ENCODE measurements at places on chromosomes 7 and 10.

GRCh38 chr10:91251430-91252056 lies 31.1 kb downstream of the PCGF5 start:
- peak; percentile 76 for DNase-seq

DNA sequence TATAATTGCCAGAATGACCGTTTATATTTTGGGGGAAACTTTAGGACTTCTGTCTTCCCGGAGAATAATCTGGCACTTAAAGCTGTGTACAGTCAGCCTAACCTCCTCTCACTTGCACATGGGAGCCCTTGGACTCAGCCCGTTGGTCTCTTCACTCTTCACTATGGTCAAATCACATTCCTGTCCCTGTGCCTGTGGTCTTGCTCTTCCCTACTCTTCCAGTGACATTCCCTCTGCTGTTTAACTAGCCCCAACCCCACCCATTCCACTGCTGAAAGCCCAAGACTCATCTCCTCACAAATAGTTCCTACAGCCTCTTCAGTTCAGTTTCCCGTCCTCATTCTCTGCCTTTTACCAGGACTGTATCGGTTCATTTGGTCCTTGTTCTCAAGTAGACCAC lies 135.0 kb downstream of the DYNC1I1 start:
- DNase-seq = no peak

DNA sequence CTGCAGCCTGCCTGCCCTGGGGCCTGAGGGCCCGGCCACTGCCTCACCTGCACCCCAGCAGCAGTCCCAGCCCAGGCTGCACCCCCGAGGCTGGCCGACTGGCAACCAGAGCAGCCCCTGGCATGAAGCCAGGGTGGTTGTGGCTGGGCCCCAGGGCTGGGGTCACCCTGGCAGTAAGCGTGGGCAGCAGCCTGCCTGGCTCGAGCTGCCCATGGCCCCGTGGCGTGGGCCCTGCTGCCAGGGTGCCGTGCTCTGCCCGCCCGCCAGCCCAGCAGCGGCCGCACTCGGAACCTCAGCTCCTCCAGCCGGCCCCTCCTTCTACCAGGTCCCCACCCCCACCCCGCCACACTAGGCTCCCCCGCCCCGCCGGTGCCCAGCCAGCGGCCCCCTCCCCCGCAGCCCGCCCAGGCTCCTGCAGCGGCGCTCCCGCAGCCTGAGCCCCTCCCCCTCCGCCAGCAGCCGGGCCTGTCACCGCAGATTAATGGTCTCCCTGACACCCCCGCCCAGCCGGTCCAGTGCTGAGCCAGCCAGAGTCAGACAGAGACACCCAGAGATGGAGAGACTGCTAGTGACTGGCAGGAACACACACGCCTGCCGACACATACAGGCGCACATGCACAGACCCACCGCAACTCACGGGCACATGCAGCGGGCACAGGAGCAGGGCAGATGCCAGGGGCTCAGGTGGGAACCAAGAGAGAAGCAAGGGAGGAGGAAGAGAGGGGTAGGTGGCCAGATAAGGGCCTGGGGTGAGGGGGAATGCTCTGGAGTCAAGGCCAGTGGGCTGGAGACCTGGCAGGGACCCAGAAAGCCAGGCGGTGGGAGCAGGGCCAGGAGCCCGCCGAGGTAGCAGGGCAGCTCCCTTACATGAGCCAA lies 22.4 kb downstream of the KCNH2 start:
- peak; percentile 33 for DNase-seq

GRCh38 chr10:45433716-45434469 lies 59.9 kb downstream of the ALOX5 start:
- DNase-seq = no peak

DNA sequence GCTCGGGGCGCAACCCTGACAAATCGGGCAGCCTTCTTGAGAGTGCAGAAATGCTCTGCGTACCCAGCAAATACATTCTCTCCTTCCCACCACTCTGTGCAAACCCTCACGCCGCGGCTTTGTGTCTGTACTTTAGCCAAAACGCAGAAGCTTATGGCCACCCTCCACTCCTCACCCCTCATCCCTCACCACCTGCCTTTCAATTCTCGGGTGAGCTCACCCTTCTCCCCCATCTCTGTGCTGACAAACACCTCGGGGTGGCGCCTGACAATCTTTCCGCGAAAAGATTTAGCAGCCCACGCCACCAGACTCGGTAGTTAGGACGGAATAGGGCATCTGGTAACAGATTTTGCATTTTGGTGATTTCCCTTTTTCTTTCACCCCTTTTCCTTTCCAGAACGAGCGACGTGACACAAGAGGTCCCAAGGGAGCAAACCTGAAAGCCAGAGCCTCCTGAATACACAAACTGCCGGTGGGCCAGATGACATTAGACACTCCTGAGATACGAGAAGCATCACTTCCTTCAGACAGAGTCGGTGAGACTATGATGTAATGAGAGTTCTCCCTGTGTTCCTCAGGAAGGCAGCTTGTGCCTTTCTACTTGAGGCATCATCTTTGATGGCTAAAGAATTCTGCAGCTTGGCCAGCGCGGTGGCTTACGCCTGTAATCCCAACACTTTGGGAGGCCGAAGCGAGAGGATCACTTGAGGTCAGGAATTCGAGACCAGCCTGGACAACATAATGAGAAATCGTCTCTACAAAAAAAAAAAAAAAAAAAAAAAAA lies 671 bp upstream of the ATAD1 start:
- peak; percentile 63 for DNase-seq

Data from GM23248 (cell line).